ENCODE measurements at places on chromosomes 5 and 9.

GRCh38 chr9:126695701-126696400 is 82.1 kb downstream of the LMX1B start:
- peak; percentile 10 for DNase-seq

- DNase-seq, result no peak
These were observed 3.6 kb downstream of the TMC1 start for GRCh38 chr9:72524820-72525540.

DNA sequence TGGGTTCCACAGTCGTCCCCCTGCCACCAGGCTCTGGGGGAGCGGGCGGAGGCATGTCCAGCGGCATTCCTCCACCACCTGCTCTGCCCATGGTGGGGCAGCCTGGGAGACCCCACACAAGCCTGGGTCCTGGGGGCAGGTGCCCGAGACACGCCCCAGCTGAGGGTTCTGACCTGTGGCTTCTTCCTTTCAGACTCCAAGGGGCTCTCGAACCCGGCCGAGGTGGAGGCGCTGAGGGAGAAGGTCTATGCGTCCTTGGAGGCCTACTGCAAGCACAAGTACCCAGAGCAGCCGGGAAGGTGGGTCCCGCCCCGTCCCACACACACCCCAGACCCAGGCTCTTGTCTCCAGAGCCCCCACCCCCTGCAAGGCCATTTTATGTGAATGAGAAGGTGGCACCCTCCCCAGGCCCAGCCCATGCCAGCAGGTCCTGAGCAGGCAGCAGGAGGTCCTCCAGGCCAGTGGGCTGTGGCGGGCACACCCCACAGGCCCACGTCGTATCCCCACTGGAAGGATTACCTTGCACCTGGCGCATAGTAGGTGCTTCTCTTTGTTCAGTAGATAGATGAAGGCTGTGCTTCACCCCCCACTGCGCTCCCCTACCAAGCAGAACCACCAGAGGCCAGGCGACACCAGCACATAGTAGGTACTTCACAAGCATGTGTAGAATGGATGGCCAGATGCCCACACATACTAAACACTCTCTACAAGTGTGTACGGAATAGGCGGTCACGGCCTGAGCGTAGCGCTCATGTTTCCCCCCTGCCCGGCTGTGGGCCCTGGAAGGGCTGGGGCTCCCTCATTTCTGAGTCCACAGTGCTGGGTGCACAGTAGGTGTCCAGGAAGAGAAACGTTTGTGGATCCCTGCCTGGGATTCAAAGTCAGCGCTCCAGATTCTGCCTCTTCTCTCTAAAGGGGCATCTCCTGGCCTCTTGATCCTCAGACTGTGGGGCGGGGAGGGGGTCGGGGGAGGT is 107.9 kb downstream of the RXRA start:
- no peak for DNase-seq

DNA sequence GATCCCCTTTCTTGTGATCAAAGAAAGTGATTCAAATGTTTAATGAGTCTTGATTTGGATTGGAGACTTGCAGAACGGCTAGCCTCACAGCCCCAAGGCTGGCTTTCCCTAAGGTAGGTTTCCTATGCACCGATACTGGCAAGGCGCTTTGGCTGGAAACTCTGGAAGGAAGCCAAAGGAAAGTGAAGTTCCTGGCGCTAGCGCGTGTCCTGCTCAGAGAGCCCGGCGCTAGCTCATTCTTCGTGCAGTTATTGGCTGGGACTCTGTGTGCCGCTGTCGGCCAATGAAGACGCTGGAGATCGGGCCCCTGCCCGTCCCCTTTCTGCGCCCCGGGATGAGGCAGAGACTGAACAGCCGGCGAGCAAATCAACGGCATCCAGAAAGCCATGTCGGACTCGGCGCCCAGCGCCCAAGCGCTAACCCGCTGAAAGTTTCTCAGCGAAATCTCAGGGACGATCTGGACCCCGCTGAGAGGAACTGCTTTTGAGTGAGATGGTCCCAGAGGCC is at the start of gene PCDHGC3:
PCDHGC3 (plus strand) TSS at position 342 of the 507 bp plus-strand sequence; CDS start at position 493, 151 bp downstream.
- peak; percentile 73 for DNase-seq

GRCh38 chr9:69379270-69379982 is 54.4 kb downstream of the ENTREP1 start:
- DNase-seq, result no peak
